ENCODE measurements at places on chromosomes 3 and 15. TPM values are rescaled to one million over a fixed set of nuclear protein-coding genes. Genes with fewer than 3 reads are reported as not detected.

The MB21D2 gene
- total RNA-seq: 6.7 TPM

GRCh38 chr3:169458752-169459151, 204.8 kb downstream of the MECOM start:
- no peak overlapping the region for H3K4me3 ChIP-seq
- no peaks in the 10 kb centered on the region for H3K36me3 ChIP-seq
- no peaks in the 10 kb centered on the region for H3K4me1 ChIP-seq
- no peak for DNase-seq

The ASB14 gene
- total RNA-seq: not detected

The TRIM71 gene
- total RNA-seq: under 0.01 TPM

DNA sequence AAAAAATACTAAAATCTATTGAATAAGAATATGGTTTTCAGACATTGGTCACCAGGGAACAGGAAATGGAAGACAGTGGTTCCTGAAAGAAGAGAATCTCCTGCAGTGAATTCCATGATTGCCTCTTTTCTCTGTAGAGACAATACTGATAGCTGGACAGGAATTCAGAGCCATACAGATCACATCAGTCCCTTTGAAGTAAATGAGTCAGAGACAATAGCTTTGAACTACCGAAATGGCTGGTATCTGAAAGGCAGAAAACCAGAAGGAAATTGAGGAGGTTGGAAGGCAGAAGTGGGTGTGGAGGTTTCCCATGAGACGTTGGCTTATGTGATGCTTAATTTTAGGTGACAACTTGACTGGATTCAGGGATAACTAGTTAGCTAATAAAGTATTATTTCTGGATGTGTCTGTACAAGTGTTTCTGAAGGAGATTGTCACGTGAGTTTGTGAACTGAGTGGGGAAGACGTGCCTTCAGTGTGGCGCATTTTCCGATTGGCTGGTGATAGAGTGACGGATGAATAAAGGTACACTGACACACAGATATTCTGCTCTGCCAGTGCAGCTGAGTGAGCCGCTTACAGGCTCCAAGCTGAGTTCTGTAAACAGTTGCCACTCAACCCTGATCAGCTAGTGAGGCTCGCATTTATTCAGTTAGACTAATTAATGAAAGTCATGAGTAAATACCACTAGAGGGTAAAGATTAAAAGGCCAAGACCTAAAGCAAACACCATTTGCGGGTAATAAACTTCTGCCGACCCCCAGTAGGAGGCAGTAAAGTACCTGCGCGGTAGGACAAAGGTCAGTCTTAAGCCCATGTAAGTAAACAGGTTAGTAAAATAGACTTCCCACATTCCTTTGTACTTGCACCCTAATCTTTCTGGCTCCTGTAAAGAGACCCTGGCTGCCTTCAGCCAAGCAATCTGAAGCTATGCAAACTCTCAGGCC, 1298.6 kb downstream of the SI start:
- H3K36me3 ChIP-seq: no peaks in the 10 kb centered on the region
- no peak overlapping the region for H3K4me3 ChIP-seq
- H3K27ac ChIP-seq: no peak overlapping the region
- H3K4me1 ChIP-seq: no peaks in the 10 kb centered on the region
- no peaks in the 10 kb centered on the region for H3K27me3 ChIP-seq

DNA sequence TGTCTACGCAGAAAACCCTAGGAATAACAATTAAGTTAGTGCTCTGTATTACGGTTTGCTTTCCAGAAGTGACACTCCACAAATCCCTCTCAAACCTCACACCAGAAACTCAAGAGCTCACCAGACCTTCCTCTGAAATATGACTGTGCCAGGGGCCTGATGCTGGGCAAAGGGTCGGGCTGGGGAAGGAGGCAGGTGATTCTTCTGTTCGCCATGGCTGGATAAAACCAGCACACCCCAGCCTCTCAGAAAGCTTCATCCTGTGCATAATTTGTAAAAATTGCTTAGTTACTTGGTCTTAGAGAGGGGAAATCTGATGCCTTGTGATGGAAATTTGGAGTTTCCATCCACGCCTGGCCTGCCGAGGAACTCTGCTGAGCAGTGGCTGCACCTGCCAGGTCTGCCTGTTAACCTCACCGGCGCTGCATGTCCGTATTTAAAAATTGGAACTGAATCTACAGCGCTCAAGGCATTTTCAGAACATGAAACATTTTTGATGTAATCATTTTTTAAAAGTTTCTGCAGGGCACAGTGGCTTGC, 22.7 kb upstream of the ATP1B3 start:
- H3K27me3 ChIP-seq: no peaks in the 10 kb centered on the region
- no peak for DNase-seq
- no peaks in the 10 kb centered on the region for H3K4me1 ChIP-seq
- no peaks in the 10 kb centered on the region for H3K36me3 ChIP-seq
- no peak overlapping the region for H3K4me3 ChIP-seq

The MCF2L2 gene
- total RNA-seq: 24.9 TPM

DNA sequence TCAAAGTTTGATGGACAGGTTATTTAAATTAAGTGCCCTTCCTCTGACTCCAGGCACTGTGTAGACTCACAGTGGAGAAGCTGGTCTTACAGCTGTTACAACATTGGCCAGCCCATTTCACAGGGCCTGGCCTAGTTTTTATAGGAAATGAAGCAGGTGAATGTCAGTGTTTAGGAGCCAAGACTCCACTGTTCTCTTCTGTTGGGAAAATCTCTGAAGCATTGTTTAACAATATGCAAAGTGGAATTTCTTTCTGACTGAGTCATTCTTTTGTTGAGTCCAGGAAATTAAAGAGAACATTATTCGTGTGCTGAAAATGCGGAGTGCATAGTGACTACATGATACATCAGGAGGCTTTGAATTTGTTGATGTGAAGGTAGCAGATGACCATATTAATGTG, 64.7 kb downstream of the ARRDC4 start:
- peaks cover 5% of the 10 kb centered on the region for H3K4me1 ChIP-seq
- H3K4me3 ChIP-seq: no peak overlapping the region
- no peak for DNase-seq
- no peaks in the 10 kb centered on the region for H3K36me3 ChIP-seq
- H3K27ac ChIP-seq: no peak overlapping the region

GRCh38 chr3:108970561-108970960, 16.9 kb upstream of the GUCA1C start:
- no peaks in the 10 kb centered on the region for H3K27me3 ChIP-seq
- no peaks in the 10 kb centered on the region for H3K4me1 ChIP-seq
- H3K4me3 ChIP-seq: no peak overlapping the region
- no peak for DNase-seq

- H3K27ac ChIP-seq: no peak overlapping the region
- no peaks in the 10 kb centered on the region for H3K4me1 ChIP-seq
- H3K27me3 ChIP-seq: no peaks in the 10 kb centered on the region
Measured at GRCh38 chr3:143311096-143311495, 191.5 kb downstream of the CHST2 start.

DNA sequence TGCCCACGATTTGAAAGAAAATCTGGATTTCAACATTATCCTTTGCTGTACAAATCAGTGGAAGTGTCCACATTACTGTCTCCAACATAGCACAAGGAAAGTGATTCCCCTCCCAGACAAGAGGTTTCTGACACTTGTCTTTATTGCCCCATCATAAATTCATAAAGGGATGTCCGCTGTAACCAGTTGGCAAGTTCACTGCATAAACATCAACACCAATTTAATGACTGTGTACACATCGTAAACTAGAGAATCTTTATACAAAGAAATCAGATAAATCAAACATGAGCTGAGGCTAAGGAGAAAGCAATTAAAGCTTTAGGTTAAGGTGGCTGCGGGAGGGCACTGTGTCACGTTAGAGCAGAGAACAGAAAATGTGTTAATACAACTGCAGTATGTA, 129.8 kb downstream of the MEIS2 start:
- no peak for DNase-seq
- H3K27ac ChIP-seq: no peak overlapping the region

The GABRR3 gene
- total RNA-seq: not detected

The PIERCE2 gene
- 1.8 TPM for total RNA-seq

DNA sequence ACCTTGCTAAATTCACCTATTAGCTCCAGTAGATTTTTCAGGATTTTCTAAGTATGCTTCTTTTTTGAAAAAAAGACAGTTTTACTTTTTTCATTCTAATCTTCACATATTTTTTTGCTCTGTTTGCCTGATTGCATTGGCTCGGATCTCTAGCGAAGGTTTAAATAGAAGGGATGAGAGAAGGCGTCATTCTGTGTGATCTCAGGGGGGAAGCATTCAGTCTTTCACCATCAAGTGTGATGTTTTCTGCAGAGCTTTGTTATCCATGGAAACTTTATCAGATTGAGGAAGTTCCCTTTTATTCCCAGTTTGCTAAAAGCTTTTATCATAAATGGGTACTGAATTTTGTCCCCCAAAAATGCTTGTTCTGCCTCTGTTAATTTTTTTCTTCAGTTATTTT, 120.3 kb downstream of the LRRK1 start:
- H3K4me3 ChIP-seq: no peak overlapping the region
- H3K27me3 ChIP-seq: no peaks in the 10 kb centered on the region
- peaks cover 33% of the 10 kb centered on the region for H3K36me3 ChIP-seq
- no peak for DNase-seq
- H3K27ac ChIP-seq: no peak overlapping the region
- H3K4me1 ChIP-seq: no peaks in the 10 kb centered on the region

GRCh38 chr3:112718516-112718915, 77.6 kb upstream of the CCDC80 start:
- H3K4me3 ChIP-seq: no peak overlapping the region
- no peaks in the 10 kb centered on the region for H3K36me3 ChIP-seq
- no peaks in the 10 kb centered on the region for H3K27me3 ChIP-seq
- no peaks in the 10 kb centered on the region for H3K4me1 ChIP-seq
- H3K27ac ChIP-seq: no peak overlapping the region
- no peak for DNase-seq

All from tibial nerve (tissue), 4 donors.